Pulmonary artery endothelial cell (primary cell): ENCODE measurements at places on chromosomes 12 and 14. TPM values are rescaled to one million over a fixed set of nuclear protein-coding genes. Genes with fewer than 3 reads are reported as not detected.

The SLC6A15 gene
- 0.53 and 0.92 TPM in 2 replicates for total RNA-seq

The FGD4 gene
- 25.6 and 30.4 TPM in 2 replicates for total RNA-seq

The KRT79 gene
- not detected in 2 replicates for total RNA-seq

The DDX23 gene
- total RNA-seq, result 79.2 and 140 TPM in 2 replicates

The ATP5MC2 gene
- total RNA-seq, result 103 and 144 TPM in 2 replicates

The GPD1 gene
- not detected in 2 replicates for total RNA-seq

The IL31 gene
- not detected in 2 replicates for total RNA-seq

The DNAJC22 gene
- total RNA-seq, result 0.79 and 0.85 TPM in 2 replicates

The SYNDIG1L gene
- not detected in 2 replicates for total RNA-seq

The REM2 gene
- total RNA-seq, result under 0.01 TPM in 1 of 2 replicates, not detected in the other

The TSPAN19 gene
- 0.07 and 0.14 TPM in 2 replicates for total RNA-seq

The GPR162 gene
- total RNA-seq, result 9.0 and 13.5 TPM in 2 replicates

The LRFN5 gene
- 0.14 TPM in 1 of 2 replicates, not detected in the other for total RNA-seq

The STON2 gene
- 0.11 and 0.13 TPM in 2 replicates for total RNA-seq

The FSCB gene
- total RNA-seq, result not detected in 2 replicates

The NID2 gene
- total RNA-seq, result 27.9 and 65.0 TPM in 2 replicates

The SEC23A gene
- 311 and 339 TPM in 2 replicates for total RNA-seq

The C12orf50 gene
- total RNA-seq, result 0.07 TPM in 1 of 2 replicates, not detected in the other
